ENCODE measurements at places on chromosomes 4 and X.

- DNase-seq = no peak
Observed at GRCh38 chr4:105147553-105148161, 981 bp downstream of the TET2 start.

DNA sequence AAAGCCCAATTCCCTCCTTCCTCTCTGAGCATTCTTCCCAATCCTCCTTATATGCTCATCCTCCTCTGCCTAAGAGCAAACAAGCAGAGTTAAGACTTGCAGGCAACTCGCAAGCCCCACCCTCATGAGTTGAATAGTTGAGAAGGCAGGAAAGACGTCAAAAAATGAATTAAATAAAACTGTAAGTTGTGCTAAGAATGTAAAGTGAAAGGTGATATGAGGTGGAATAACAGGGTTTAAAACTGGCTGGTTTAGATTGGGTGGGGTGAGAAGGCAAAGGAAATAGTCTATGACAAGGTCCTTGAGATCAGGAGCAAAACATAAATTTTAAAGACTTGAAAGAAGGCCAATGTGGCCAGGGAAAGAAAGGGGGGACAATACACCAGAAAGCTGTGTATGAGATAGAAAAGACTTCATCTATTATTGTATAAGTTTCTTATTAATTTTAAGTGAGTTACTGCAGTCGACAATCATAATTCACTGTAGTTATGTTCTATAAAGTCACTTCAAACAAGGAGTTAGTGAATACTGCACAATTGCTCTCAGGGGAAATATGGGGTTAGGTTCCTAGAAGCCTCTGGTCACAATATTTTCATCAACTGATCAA lies 124.9 kb downstream of the RELL1 start:
- DNase-seq = peak; percentile 10

- DNase-seq = no peak
Observed at GRCh38 chr4:177239477-177239876, 70.2 kb upstream of the NEIL3 start.

GRCh38 chrX:150361070-150361776 lies 1.9 kb upstream of the MAMLD1 start:
- peak; percentile 26 for DNase-seq

DNA sequence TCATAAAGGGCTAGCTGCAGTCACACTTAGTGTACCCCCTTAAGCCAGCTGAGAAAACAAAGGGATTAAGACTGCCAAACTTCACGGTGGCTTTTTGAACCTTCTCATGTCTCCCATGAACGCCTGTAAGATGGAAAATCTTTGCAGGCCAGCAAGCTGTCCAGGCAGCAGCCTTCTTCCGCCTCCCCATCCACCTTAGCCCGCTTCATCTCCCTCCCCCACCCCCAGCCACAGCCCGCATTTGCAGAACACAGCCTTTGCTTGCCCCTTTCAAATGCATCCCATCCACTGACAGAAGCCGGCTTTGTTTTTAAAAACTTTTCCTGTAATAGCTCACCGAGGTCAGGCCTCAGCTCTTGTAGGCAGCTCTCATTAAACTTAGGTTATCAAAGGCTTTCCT lies 113.8 kb upstream of the FAM9B start:
- DNase-seq = no peak

- no peak for DNase-seq
Observed at GRCh38 chr4:147009875-147010274, 64.2 kb upstream of the TTC29 start.

DNA sequence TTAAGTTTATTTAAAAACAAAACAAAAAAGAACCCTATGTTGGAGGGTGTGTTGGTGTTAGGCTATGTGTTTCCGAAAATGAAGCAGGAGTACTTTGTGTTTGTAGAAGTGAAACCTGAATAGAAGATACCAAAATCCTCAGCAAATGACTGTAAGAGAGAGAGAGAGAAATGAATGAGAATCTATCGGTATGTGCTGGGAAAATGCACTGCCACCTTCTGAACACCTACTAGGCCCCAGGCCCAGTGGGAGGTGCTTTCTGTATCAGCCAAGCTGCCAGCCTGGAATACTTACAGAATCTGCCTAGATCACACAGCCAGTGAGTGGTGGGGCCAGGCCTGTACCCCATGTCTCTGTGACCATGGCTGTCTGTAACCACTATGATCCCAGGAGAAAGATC lies 14.9 kb upstream of the PIM2 start:
- DNase-seq = no peak

DNA sequence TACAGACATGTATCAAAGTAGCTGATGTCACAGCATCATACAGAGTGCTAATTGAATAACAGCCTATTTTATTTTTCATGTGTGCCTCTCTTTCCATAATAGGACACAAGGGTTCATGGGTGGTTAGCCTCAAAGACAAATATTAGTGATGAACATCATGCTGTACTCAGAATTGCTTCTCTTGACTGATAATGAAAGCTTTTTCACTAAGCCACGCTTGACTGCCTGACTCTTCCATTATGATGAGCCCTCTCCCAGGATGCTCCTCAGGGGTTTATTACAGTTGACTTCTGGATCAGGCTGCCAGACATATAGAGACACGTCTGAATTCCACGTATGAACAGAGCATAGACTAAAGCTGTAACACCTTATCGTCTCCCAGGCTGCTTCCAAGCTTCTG lies 2757.5 kb downstream of the PCDH7 start:
- DNase-seq = no peak

DNA sequence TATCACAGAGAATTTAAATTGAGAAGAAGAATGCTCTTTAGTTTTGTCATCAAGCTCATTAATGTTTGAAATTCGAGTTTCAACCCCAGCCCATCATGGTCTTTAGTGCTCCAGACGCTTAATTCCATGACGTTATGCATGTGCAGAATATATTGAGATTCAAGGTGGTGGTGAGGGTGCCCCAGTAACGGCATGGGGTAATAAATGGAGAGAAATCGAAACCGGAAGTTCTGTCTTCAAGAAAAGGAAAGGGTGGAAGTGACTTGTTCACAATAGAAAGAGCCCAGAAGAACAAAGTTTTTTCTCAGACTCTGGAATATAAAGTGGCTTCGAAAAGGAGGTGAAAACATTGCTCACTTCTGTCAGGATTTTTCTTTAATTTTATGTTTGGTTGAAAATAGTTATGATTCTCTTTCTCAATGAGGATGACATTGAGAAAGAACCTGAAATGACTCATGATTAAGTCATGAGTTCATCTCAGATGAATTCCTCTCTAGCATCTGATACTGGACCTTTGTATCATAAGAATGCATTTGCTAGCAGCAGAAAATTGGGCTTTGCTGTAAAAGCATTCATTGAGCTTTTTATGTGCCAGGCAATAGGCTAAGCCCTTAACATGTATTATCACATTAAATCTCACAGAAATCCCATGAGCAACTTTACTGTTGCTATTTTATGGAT lies 779 bp upstream of the DDX60L start:
- DNase-seq = peak; percentile 75

- DNase-seq = no peak
Observed at GRCh38 chrX:151875270-151876026, 37.2 kb upstream of the MAGEA4 start.

DNA sequence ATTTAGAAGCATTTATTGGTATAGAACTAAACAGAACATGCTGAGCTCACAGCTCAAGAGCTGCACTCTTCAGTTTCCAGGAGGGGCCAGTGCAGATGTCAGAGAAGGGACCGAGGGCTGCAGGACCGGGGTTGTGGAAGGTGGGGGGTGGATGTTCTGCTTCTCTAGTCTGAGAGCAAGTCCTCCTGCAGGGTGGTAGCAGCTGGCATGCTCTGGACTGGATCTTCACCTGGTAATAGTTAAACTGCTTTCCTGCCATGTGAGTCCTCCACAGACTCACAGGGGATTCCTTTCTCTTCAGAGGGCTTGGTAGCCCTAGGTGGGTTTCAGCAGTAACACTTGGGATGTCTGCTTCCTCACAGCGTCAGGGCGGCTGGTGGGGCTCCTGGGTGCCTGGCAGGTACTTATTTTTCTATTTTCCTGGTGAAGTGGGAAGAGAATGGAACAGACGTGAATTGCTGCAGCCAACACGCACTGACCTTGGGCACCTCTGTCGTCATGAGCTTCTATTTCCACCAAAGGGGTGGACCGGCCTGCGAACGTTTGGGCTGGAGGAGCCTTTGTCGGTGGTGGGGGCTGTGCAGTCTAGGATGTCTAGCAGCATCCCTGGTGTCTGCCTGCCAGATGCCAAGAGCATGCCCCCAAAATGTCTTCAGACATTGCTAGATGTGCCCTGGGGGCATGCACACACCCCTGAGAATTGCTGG lies 2.5 kb downstream of the MAEA start:
- no peak for DNase-seq

DNA sequence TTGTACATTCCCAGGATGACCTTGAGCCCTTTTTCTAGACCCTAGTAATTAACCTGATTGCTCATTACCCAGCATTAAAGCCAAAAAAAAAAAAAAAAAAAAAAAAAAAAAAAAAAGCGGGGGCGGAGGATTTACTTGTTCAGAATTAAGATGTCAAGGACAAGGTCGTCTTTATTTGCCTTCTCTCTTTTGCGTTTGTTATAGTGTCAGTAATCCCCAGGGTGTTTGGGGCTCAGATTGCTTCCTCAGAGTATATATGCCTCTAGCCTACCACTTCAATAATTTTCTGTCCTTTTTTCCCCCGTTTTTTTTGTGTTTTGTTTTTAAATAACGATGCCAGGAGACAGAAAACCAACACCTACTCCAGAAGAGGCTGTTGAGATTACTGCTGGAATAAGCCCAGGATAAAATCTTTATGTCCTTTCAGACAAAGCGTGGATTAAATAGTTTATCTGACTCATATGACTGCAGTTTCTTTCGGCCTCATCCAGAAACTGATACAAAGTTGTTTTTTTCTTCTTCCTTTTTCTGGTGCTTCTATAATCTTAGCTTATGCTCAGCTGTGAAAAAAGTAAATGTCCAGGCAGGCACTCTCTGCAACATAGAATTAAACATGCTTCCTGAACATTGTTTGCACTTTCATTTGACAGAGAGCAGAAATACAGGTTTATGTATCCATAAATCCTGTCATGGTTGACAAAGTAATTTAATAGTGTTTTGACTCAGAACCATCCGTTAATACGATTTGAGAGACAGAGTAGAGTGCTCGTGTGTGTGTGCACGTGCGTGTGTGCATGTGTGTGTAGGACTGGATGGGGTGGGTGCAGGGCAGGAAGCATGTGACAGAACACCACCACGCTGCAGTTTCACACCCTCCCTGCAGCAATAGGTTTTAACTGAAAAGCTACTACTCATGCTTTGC lies 138.6 kb downstream of the AFF1 start:
- DNase-seq = peak; percentile 24

GRCh38 chr4:71025654-71026053 lies 32.2 kb downstream of the DCK start:
- no peak for DNase-seq

DNA sequence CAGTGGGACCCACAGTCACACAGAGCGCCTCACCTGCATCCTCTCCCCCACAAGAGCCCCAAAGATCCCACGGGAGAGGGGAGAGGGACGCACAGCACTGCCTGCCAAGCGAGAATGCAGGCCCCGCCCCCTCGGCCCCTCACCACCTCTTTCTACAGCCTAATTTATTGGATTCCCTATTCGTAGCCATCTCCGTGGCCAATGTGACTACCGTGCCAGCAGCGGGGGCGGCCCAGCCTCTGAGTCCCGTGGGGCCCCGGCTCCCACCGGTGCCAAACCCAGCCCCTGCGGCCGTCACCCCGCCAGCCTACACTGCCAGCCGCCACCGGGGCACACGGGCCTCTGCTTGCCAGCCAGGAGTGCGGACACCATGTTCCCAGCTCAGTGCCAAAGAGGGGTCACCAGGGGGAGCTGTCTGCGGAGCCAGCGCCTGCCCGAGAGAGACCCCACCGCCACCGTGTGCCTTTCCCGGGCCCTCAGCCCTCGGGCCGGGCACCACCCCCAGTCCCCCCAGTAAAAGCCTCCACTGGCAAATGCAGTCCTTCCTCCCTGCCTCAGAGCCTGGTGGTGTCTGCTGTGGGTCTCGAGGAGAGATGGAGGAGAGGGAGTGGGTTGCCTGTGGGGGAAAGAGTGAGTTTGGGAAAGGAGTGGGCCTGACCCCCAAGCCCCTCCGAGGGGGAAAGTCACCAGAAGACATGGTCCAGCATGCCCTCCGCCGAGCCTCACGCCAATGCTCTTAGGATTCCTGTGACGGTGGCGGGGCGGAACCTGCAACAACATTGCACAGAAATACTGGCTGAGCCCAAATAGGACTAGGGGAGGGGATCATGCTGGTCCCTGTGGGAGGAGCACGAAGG lies 19.6 kb upstream of the PLXNB3 start:
- no peak for DNase-seq

DNA sequence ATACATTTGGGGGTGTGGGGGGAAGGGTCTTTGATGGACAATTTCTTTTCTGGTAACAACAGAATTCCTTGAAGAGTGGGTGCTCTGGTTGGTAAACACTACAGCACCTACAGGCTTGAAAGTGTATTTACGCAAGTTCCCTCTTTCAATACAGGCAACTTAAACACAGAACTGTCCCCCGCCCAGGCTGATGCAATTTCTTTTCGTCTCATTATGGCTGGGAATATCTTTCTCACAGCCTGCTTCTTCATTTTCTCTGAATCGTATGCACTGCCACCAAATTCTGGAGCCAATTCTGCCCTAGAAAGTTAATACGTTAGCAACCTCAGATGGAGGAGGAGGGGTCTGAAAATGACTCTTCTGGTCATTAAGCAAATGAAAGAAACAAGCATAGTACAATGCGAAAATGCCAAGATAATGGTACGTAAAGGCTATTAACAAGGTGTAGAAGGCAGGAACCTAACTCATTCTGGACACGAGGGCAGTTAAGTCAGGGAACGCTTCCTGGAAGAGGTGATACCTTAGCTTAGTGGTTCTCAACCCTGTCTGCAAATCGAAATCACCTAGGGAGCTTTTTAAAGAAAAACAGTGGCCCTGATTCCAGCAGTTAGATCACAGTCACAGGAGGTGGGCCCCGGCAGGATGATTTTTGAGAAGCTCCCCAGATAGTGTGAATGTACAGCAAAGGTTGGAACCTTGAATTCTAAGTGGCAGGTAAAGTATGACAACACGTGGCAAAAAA lies 1.0 kb downstream of the AGA start:
- no peak for DNase-seq

DNA sequence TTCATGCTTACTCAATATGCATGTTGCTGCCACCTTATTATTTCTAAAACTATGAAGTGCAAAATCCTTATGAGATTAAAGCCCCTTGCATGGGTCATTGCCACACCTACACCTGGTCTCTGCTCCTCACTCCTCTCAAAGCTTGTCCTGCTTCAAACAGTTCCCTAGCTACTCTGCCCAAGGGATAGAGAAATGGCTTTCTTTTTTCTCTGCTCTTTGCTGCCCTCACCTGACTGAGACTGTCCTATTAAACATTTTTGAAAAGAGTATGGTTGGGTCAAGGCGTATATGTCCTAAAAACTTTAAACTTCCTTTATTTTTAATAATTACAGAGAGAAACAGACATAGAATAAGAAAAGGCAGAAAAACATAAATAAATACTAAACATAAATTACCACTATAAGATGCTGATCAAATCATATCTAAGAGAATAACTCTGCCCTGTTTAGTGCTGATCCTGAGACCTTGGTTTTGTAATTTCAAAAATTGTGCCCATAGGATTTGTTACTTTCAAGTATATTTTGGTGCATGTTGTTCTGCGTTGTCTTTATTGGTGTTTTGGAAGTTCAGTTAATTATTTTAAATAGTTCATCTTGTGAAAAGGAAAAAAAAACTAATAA lies 704.9 kb upstream of the PABPC4L start:
- no peak for DNase-seq
